ENCODE measurements at places on chromosomes 13 and 19.

DNA sequence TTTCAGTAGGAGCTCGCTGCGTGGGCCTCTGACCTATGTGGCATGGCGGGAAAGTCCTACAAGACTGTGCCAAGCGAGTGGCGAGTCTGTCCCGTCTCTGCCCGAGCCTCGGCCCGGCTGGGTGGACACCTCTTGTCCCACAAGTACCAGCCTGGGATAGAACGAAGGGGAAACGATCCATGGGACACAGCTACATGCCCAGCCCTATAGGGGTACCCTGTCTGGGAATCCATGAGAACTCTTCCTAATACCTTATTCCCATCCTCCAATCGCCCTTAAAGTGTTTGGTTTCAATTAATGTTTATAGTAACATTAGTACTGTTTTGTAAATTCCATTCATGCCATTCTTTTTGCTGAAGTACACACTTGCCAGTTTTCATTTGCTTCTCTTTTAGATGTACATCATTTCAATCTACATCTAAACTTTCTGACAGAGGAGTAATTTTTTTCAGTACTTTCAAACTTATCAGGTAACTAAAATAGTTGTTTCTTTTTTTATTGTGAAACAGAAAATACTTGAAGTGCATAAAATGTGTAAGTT, 667 bp upstream of the ZNF790 start:
- DNase-seq: no peak

GRCh38 chr19:56404705-56405056, 549 bp downstream of the ZNF583 start:
- no peak for DNase-seq

- DNase-seq: no peak
Measured at GRCh38 chr13:113951246-113951999, 22.5 kb downstream of the C13orf46 start.

DNA sequence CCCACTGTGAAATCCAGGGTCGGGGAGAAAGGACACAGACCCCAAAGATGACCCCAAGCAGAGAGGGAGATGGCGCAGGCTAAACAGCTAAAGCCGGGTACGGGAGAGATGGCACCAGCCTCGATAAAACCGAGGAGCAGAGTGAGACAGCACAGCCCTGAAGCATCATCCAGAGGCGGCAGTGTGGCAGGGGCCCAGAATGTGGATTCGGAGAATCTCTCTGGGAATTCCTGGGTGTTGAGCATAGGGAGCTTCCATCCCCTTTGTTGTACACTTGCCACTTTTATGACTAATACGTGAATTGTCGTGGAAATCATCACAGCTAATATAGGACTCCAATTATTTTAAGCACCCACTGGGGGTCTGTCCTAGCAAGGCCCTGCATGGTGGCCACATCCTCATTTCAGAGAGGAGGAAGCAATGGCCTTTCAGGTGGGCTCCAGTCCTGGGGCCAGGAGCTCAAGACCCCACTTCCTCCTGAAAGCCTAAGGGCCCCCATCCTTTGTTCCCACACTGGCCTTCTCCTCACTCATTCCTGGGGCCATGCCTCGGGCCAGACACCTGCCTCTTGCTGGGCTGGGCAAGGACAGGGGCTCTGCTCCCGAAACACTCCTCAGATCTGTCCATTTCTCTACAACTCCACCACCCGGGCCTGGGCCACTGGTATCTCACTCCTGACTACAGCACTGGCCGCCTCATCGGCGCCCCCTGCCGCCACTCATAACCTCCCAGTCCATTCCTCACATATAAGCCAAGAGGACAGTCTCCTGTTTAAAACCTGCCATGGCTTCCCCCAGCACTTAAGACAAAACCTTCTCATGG, 29.3 kb upstream of the ATP1A3 start:
- DNase-seq: no peak

DNA sequence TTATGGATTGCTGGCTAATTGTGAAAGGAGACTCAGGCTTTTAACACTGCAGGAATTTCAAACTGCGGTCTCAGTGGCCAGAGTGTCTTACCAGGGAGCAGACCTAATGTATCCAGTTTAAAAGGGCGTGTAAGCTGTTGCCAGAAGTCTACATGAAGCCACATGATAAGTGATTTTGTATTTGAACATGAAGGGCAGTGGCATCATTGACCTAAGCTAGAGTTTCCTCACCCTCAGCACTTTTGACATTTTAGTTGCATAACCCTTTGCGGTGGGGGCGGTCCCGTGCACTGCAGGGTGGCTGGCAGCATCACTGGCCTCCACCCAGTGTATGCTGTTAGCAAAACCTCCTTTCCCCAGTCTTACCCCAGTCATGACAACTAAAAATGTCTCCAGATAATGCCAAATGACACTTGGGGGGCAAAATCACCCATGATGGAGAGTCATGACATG, 23.7 kb upstream of the GPR18 start:
- DNase-seq: no peak

GRCh38 chr19:54439174-54439851, 9.7 kb upstream of the LENG8 start:
- DNase-seq: no peak

DNA sequence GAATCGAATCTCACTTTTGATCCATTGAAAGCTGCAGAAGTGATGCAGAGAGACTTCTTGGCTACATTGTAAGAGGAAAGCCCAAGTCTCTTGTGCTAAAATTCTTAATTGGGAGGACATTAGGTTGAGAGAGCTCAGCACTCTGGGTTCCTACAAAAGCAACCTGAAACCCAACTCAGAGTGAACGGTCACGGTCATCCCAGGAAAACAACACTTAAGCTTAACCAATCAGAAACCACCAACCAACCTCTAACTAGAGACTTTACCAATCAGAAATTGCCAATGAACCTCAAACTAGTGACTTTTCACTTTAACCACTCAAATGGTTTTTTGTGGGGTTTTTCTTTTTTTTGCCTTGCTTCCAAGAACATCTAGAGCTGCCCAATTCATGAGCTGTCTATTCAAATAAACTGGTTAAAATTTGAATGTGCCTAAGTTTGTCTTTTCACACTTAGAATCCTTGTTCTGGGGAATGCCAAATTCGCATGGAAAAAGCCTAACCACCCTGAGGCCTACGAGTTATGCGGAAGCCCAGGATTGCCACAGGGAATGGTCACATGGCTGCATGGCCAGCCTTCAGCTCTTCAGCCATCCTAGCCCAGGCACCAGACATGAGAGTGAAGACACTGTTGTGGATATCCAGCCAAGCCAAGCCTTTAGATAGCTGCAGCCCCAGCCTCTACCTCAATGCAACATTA, 17.8 kb upstream of the CLN5 start:
- DNase-seq: no peak

DNA sequence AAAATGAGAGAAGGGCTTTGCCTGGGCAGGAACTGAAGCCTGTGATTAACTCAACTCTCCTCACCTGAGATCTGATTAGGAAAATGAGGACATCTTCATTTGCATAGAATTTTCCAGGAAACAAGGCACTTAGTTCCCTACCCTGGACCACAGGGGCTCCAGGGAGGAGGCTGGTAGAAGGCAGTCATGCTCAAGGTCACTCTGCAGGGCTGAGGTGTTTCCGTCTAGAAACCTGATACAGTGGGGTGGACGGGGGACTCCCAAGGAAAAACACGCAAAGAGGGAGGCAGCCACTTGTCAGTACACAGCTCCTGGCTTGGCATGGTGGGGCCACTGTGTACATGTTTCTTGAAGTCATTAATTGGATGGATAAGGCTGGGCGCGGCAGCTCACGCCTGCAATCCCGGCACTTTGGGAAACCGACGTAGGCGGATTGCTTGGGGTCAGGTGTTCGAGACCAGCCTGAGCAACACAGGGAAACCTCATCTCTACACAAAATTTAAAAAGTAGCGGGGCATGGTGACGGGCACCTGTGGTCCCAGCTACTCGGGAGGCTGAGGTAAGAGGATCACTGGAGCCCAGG, 6.0 kb downstream of the KLK14 start:
- DNase-seq: no peak

GRCh38 chr13:101283782-101284181, 132.5 kb downstream of the NALCN start:
- DNase-seq: peak; percentile 45

- no peak for DNase-seq
Measured at GRCh38 chr19:50803633-50804419, 13.6 kb downstream of the ACP4 start.

- peak; percentile 16 for DNase-seq
Measured at GRCh38 chr13:39451301-39451700, 151.7 kb downstream of the LHFPL6 start.

- DNase-seq: no peak
Measured at GRCh38 chr13:41988244-41988643, 27.3 kb upstream of the VWA8 start.

GRCh38 chr13:67186995-67187569, 43.1 kb downstream of the PCDH9 start:
- DNase-seq: no peak

GRCh38 chr13:110854866-110855265, 60.0 kb downstream of the ANKRD10 start:
- DNase-seq: no peak

GRCh38 chr19:45492627-45493470, 4.0 kb downstream of the RTN2 start:
- no peak for DNase-seq

- DNase-seq: no peak
Measured at GRCh38 chr19:16801600-16802013, 27.6 kb upstream of the SIN3B start.

GRCh38 chr19:46392252-46392801, 21.0 kb downstream of the CCDC8 start:
- no peak for DNase-seq

GRCh38 chr13:48500652-48501197, 32.2 kb downstream of the RCBTB2 start:
- no peak for DNase-seq

DNA sequence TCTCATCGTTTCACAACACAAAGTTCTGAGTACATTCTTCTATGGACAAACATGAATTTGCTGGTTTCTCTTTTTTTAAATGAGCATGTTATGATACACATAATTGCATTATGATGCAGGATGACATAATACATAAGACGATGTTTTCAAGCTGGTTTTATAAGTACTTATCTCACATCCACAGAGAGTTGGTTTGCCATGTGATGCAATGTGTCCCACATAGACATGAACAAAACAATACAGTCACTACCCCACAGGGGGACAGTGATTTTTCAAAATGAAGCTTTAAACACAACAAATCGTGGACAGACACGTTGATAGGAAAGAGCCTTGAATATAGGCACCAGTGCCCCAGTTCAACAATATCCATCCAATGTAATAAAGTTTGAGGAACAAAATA, 447.1 kb downstream of the KLF12 start:
- no peak for DNase-seq

DNA sequence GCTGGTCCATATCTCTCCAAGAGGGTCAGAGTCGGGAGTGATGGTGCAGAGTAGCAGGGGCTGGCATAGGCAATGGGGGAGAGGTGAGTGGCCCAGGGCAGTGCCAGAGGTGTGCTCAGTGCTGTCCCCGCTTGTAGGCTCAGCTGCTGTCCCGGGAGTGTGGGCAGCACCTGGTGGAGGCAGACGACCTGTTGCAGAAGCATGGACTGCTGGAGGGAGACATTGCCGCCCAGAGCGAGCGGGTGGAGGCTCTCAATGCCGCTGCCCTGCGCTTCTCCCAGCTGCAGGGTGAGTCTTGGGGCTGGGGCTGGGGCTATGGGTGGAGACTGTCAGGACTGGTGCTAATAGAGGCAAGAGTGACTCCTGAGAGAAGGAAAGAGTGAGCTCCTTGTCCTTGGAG, 39.3 kb downstream of the SPTBN4 start:
- no peak for DNase-seq

DNA sequence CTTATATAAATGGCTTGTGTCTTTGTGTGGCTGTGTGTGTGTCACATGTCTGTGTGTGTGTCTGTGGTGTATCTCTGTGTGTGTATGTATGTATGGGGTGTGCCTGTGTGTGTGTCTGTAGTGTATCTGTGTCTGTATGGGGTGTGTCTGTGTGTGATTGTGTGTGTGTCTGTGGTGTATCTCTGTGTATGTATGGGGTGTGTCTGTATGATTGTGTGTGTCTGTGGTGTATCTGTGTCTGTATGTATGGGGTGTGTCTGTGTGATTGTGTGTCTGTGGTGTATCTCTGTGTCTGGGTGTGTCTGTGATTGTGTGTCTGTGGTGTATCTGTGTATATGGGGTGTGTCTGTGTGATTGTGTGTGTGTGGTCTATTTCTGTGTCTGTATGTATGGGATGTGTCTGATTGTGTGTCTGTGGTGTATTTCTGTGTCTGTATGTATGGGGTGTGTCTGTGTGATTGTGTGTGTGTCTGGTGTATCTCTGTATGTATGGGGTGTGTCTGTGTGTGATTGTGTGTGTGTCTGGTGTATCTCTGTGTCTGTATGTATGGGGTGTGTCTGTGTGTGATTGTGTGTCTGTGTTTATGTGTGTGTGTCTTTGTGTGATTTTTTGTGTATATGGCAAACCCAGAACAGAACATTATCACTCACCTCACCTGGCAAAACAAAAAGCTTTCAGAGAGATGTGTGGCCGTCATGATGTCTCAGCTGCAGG, 56.1 kb upstream of the MCF2L start:
- no peak for DNase-seq

- DNase-seq: no peak
Measured at GRCh38 chr13:93304134-93304533, 77.5 kb downstream of the GPC6 start.

DNA sequence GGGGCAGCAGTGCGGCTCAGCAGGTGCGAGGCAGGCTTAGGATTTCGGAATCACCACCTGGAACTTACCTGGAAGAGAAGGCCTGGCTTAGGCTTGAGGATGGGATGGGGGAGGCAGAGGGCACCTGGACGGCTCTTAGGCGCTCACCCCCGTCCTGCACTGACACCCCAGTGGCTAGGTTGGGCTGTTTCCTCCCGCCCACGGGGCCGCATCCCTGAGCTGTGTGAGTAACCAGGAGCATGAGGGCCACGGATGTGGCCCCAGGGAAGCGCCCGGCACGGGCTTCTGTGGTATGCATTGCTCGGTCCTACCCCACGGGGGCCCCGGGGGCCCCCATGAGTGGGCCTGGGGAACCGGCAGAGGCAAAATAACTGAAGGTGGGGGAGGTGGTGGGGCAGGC, 2.4 kb upstream of the NKPD1 start:
- DNase-seq: no peak

DNA sequence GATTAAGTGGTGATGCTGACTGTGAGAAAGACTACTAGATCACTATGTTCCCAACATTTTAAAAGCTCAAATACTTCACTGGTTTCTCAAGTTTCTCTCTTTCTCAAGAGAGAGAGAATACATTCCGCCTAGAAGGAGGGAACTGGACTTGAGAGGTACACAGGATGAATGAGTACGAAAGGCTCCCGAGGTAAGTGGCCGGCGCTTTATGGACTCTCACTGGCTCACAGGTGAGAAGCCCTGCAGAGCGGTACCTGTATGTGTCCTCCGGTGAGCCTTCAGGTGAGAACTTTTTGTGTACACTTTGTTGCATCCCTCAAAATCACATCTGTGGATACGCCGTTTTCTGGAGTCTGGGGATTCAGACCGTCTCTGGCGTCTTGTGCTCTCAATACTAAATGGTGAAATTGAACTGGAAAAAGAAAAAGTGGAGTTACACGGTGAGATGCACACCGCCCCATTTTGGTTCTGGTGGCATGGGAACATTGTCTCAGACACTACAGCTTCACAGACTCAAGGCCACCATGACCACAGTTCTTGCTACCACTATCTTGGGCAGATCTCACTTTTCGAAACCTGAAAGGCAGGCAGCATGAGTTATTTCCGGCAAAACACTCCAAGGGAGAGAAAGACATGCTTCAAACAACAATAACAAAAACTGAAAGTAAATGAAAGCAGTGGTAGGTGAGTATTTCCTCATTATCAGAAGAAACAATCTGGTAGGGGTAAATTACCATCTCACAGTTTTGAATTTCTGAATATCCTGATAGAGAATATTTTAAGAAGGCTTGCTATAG, 418.9 kb downstream of the KLF12 start:
- DNase-seq: no peak

GRCh38 chr13:68304286-68304893, 1074.3 kb upstream of the PCDH9 start:
- no peak for DNase-seq

Measured in NCI-H1436 (cell line).